Right atrium auricular region (tissue), 2 donors: ENCODE measurements at places on chromosomes 12 and 14. TPM values are rescaled to one million over a fixed set of nuclear protein-coding genes. Genes with fewer than 3 reads are reported as not detected.

The ETFBKMT gene
- total RNA-seq: 2.2 TPM

The RNASE3 gene
- total RNA-seq: 0.59 TPM

The FERMT2 gene
- 89.1 TPM for total RNA-seq

The COA8 gene
- total RNA-seq: 21.3 TPM

The LMO3 gene
- 12.4 TPM for total RNA-seq

The INHBC gene
- total RNA-seq: not detected

The OR6C2 gene
- total RNA-seq: not detected

GRCh38 chr12:11761869-11762567, 112.5 kb downstream of the ETV6 start:
- DNase-seq: no peak

- DNase-seq: no peak
These were observed 74.6 kb upstream of the BBS10 start for GRCh38 chr12:76422543-76423438.

DNA sequence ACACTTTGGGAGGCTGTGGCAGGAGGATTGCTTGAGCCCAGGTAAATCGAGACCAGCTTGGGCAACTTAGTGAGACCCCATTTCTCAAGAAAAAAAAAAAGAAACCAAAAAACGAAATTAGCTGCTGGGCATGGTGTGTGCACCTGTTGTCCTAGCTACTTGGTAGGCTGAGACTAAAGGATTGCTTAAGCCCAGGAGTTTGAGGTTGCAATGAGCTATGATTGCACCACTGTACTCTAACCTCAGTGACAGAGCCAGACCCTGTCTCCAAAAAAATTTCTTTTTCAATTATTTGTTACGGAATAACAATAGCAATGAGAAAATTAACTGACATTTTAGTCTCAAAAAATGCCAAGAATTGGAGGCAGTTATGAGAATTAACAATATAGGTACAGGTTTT, 128.0 kb downstream of the CCDC91 start:
- DNase-seq: no peak

- DNase-seq: no peak
These were observed 142.1 kb downstream of the AKAP6 start for GRCh38 chr14:32471181-32471580.

GRCh38 chr12:52578469-52578868, 4.8 kb upstream of the KRT74 start:
- no peak for DNase-seq

- DNase-seq: no peak
These were observed 171.6 kb upstream of the WSCD2 start for GRCh38 chr12:107957459-107957858.

GRCh38 chr14:33377596-33378390, 439.1 kb downstream of the NPAS3 start:
- no peak for DNase-seq

GRCh38 chr12:106128585-106129328, 10.0 kb downstream of the NUAK1 start:
- no peak for DNase-seq

DNA sequence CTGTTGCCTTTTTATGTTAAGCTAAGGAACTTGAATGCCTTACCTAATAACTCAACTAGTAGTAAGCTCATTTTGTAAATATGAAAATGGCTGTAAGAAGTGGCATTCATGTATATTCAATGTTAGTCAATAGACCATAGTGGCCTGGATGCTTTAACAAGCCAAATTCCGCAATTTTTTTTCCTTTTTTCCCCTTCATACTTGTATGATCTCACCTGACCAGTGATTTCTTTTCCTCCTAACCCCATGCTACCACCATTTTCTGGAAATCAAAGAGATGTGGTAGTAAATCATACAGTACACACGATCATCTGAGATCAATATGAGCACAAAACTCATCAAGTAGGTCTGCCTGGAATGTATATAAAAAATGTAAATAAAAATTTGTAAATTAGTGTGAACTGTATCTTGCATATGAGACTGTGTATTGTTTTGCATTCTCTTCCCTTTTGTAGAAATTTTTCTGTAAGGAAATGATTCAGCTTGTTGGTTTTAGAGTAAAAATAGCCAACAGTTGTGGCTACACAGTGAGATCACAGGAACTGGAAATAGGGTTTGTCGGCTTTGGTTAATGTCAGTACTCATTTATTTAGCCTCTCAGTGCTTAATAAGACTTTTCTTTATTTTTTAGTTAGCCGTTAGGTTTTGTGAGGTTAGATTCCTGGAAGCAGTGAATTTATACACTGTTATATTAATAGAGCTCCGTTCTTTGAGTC, 62.5 kb downstream of the ETNK1 start:
- DNase-seq: no peak

DNA sequence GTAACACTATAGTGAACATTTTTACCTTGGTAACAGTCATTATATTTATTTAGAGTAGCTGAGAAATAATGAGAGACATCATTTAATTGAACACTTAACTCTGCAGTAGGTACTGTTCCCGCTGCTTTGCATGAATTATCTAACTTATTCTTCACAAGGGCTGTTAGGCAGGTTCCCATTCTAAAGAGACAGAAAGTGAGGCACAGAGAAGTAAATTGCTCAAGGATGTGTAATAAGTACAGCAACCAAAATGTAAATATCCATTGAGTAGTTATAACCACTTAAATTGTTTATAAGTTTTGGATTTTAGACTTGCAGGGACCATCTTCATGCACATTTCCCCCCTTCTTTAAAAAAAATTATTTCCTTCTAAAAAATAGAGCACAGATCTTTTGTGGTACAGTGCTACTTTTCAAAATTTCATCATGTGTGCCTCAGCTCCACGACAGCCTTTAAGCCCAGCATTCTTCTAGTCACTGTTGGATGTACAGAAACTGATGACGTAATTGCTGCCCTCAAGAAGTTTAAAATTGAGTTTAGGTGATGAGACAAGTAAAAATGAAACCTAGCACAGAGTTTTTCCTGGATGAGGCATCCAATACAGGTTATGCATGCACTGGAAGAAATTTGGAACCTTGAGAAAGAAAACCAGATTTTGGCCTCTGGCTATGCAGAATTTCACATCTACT, 6.0 kb upstream of the MANSC4 start:
- no peak for DNase-seq

GRCh38 chr14:33657476-33657875, 293.4 kb downstream of the EGLN3 start:
- no peak for DNase-seq

DNA sequence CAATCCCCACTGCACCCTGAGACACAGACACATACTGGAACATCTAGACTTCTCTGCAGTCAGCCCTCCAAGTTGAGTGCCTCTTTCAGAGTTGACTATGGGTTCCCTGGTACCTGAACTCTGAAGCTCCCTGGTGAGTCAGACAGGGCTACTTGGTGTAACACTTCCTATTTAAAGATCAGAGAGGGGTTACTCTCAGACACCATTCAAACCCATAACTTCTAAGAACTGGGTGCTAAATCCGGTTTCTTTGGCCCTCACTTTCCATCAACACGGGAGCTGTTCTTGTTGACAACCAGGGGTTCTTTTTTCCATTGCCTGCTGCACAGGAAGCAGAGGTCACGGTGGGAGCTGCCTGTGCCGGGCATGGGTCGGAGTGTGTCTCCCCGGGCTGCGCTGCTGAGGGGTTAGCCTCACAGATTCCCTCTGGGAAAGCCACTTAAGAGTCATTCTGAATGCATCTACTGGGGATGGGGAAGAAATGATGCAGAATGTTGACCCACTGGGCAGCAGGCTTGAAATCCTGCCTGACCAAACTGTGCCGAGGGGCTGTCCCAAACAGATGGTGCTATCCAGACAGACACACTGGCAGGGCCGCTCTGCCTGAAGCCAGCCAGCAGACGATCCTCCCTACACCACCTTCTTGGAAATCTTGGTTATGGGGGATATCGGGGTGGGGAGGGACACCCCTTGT, 74.1 kb downstream of the PITPNM2 start:
- DNase-seq: no peak
